Renal cortex interstitium (tissue), 15 donors: ENCODE measurements at places on chromosomes 13 and 19. TPM values are rescaled to one million over a fixed set of nuclear protein-coding genes. Genes with fewer than 3 reads are reported as not detected.

Gene NRTN
- polyA plus RNA-seq = 2.3 TPM

Gene CLIP3
- polyA plus RNA-seq = 54.0 TPM

Gene C5AR1
- 10.6 TPM for polyA plus RNA-seq

Gene GTPBP3
- 28.5 TPM for polyA plus RNA-seq

Gene TEAD2
- 114 TPM for polyA plus RNA-seq

Gene FAM124A
- 5.8 TPM for polyA plus RNA-seq

Gene SELENOW
- 133 TPM for polyA plus RNA-seq

Gene RRAS
- polyA plus RNA-seq = 24.9 TPM

Gene FLT3
- 0.19 TPM for polyA plus RNA-seq

Gene SYDE1
- polyA plus RNA-seq = 18.7 TPM

Gene MIA
- polyA plus RNA-seq = 3.5 TPM

Gene NOVA2
- polyA plus RNA-seq = 4.2 TPM

Gene PRTN3
- 0.81 TPM for polyA plus RNA-seq

Gene NANOS3
- 1.8 TPM for polyA plus RNA-seq

Gene MEIOSIN
- not detected for polyA plus RNA-seq

Gene ADGRE2
- polyA plus RNA-seq = 0.97 TPM

Gene BICRA
- 10.2 TPM for polyA plus RNA-seq

Gene ZNF223
- 15.1 TPM for polyA plus RNA-seq

Gene KLK12
- polyA plus RNA-seq = not detected

Gene PTPRH
- 0.16 TPM for polyA plus RNA-seq

Gene EDNRB
- 68.1 TPM for polyA plus RNA-seq

Gene KL
- polyA plus RNA-seq = 62.0 TPM

Gene FAM216B
- polyA plus RNA-seq = not detected

Gene FSD1
- polyA plus RNA-seq = 8.7 TPM

Gene ZIC5
- 0.09 TPM for polyA plus RNA-seq

Gene KRTDAP
- polyA plus RNA-seq = 1.5 TPM

Gene CEACAM4
- not detected for polyA plus RNA-seq

Gene HSPB6
- 18.4 TPM for polyA plus RNA-seq

Gene CYSLTR2
- 0.14 TPM for polyA plus RNA-seq

Gene GNG8
- 6.9 TPM for polyA plus RNA-seq

Gene IZUMO4
- polyA plus RNA-seq = 9.3 TPM

Gene TEX101
- polyA plus RNA-seq = not detected

Gene NLRP9
- polyA plus RNA-seq = not detected

Gene LTBP4
- 271 TPM for polyA plus RNA-seq

Gene CXCL17
- not detected for polyA plus RNA-seq

Gene NLRP7
- not detected for polyA plus RNA-seq

Gene STXBP2
- polyA plus RNA-seq = 75.4 TPM

Gene ZNF471
- polyA plus RNA-seq = 20.1 TPM

Gene CEACAM7
- polyA plus RNA-seq = not detected

Gene ERICH4
- polyA plus RNA-seq = 7.2 TPM

Gene GSX1
- not detected for polyA plus RNA-seq

Gene SLC7A9
- 17.0 TPM for polyA plus RNA-seq

Gene ANKRD24
- polyA plus RNA-seq = 2.3 TPM

Gene MBD3L3
- polyA plus RNA-seq = not detected

Gene GJA3
- 11.6 TPM for polyA plus RNA-seq

Gene CYP4F2
- polyA plus RNA-seq = 0.53 TPM

Gene PBX4
- polyA plus RNA-seq = 9.1 TPM

Gene TECR
- polyA plus RNA-seq = 130 TPM
